ENCODE measurements at places on chromosomes 12 and 14.

GRCh38 chr12:19689226-19689625 lies 249.9 kb downstream of the AEBP2 start:
- DNase-seq = no peak

DNA sequence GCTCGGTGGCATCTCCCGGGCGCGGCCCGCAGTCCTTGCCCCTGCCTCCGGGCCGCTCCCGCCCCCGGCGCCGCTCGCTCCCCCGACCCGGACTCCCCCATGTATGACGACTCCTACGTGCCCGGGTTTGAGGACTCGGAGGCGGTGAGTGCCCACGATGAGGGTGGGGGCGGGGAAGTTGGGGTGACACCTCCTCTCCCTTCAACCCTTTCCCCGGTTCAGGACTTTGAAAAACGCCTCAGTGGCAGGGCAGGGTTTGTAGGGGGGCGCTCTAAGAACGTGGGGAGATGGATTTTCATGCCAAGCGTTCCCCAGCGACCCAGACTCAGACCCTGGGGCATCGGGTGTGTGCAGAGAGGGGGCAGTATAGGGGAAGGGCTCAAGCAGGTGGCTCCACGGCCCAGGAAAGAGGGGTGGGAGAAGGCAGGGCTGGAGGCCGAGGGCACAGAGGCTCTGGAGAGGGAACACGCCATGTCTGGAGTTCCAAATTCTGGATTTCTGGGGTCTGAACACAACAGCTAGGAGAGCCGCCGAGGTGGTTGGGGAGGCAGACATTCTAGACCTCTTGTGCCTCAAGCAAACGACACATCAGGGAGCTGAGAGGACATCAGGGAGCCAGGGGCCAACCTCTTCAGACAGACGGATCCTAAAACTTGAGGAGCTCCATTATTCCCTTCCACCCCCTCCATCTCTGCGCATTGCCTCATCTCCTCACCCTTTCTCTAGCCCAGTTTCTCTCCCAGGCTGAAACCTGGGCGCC lies 715 bp downstream of the CACNB3 start:
- DNase-seq = no peak

DNA sequence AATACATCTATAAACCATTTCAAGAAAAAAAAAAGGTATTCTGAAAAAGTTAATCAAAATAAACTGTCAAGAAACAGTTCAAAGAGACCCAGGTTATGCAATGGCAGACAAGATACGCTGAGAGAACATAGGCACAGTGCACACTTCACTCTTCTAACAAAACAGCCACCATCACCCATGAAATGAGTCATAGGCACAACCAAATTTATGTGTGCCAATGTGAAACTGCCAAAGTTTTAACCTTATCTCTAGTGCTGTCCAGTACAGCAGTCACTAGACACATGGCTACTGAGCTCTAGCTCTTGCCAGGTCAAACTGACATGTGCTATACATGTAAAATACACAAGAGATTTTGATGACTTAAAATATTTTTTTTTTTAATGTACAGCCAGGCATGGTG lies 1.4 kb downstream of the CEP128 start:
- no peak for DNase-seq

DNA sequence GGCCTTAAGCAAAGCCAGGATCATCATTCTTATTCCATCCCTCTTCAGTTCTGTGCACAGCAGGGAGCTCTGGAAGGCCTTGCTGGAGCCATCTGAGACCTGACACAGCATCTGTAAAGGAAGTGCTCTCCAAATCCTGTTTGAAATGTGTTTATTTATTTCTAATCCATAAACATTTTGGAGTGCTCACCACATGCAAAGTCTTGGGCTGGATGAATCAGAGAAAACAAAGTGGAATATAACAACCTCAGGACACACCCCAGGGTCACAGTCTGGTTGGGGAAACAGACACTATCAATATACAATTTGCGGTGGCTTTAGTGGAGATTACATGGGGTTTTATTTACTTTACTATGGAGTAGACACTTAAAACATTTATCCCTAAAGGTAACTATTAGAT lies 54.3 kb downstream of the BMP4 start:
- DNase-seq = no peak

- DNase-seq = no peak
Measured at GRCh38 chr12:104446646-104447421, 9.9 kb upstream of the CHST11 start.

GRCh38 chr12:131155131-131155530 lies 201.4 kb downstream of the ADGRD1 start:
- DNase-seq = no peak

DNA sequence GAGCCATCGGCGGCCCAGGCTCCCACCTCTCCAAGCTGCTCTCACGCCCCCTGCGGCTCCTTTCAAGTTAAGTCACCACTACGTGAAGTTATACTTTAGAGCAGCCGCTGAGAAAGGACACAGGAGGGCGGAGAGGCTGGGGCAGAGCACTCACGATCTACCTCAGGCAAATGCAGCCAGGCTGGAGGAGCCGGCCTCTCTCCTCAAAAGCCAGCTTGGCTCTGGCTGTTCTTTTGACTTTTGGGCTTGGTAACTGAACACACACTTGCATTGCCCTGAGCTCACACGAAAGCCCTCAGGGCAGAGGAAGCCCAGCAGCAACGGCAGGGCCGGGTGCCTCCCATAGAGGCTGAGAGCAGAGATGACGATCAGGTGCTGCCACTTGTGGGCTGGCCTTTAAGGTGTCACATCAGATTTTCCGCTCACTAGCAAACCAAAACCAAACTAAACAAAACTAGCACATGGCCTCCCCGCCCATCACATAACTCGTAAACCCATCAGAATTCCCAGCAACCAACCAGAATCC lies 75.2 kb downstream of the PITPNM2 start:
- no peak for DNase-seq

DNA sequence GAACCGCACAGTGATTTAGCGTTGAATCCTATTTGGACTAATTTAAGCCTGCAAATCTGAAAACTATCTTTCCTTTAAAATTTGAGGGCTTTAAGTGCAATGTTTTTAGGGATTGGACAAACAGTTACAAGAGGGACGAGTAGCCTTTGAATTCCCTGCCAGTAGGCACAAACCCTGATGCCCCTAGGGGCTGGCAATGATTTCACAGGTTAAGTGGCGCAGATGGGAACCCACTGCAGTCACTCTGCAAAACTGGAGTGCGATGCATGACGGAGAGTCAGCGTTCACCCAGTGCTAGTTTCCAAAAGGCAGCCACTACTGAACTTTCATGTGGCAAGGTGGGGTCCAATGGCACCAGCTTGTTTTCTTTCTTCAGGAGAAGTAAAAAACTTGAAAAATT lies 99.4 kb upstream of the FRMD6 start:
- DNase-seq = no peak

GRCh38 chr12:3097836-3098235 lies 20.7 kb downstream of the TSPAN9 start:
- no peak for DNase-seq

DNA sequence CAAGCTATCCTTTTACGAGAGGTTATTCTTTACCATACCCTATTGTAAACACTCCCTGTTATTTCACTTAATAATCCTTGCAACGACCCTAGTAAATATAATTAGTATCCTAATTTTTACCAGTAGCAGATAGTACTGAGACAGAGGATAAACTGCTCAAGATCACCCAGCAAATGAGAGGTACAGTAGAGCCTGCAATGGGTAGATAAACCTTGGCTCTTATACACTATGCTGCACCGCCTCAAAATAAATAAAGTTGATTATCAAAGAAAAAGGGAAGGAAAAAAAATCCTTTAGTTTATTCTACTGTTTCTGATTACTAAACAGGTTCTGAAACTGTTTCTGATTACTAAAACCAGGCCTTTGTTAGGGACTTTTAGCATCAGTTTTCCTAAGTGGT lies 22.5 kb downstream of the YBX3 start:
- DNase-seq = no peak

- no peak for DNase-seq
Measured at GRCh38 chr12:95518944-95519343, 32.3 kb downstream of the USP44 start.

DNA sequence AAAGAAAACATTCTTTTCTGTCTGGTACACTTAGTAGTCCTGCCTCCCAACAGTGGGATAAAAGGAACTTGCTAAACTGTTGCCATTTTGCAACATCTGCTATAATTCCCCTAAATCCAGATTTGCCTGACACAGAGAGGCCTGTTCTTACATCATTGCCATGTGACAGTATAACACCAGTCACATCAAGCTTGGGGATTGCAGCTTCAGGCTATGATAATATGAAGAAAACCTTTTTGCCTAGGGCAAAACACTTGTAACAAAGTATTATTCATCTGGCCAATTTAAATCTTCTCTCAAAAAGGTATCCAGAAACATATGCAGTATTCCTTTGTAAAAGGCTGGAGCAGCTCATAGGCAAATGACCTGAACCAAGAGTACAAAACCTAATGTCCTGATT lies 80.9 kb upstream of the OTX2 start:
- no peak for DNase-seq

- no peak for DNase-seq
Measured at GRCh38 chr12:95908573-95908972, 33.8 kb downstream of the CCDC38 start.
